ENCODE measurements at places on chromosomes 12 and 14.

- no peak for DNase-seq
These were observed 32.6 kb downstream of the ETNK1 start for GRCh38 chr12:22657538-22657937.

DNA sequence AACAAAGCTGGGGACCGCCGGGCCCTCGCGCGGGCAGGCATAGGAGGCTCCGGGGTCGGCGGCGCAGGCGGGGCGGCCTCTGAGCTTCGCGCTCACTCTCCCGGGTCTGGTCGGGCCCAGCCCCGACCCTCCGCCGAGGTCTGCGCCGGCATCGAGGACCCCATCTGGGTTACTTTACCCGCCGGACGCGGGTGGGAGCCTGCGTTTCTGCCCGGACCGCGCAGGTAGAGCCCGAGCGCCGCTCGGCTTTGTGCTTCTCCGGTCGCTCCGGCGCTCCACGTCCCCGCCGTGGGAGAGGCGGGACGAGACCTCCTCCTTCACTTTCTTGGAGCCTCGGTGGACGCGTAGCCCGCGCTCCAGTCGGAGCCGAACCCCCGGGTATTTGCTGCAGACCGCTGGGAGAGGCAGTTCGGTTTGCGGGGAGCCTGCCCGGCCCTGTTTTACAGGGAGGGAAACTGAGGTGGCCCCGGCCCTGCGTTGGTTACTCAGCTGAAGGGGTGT, 63.2 kb downstream of the FBXL14 start:
- DNase-seq, result no peak

DNA sequence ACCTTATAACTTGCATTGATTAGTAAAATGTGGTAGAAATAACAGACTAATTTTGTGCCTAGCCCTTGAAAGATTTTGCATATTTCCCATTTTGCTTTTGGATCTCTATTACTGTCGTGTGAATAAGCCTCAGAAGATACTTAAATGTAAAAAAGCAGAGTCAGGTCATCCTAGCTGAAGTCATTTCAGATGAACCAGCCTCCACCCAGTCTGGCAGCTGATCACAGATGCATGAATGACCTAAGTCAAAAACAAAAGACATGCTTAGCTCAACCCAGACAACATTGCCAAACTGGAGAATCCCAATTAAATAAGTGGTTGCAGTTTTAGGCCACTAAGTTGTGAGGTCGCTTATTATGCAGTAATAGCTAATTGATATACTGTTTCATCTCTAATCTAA, 349.9 kb downstream of the C12orf50 start:
- DNase-seq, result no peak

- DNase-seq, result no peak
These were observed 36.3 kb downstream of the RIN3 start for GRCh38 chr14:92549859-92550230.

- no peak for DNase-seq
These were observed 136.0 kb downstream of the ADGRD1 start for GRCh38 chr12:131089531-131090273.

All from stimulated activated CD4-positive, alpha-beta T cell treated with anti-CD3 and anti-CD28 coated beads, Interleukin-1b, Interleukin-23, amount 100 ng/mL, for 1 hour (primary cell).